ENCODE measurements at places on chromosomes 16 and 17.

DNA sequence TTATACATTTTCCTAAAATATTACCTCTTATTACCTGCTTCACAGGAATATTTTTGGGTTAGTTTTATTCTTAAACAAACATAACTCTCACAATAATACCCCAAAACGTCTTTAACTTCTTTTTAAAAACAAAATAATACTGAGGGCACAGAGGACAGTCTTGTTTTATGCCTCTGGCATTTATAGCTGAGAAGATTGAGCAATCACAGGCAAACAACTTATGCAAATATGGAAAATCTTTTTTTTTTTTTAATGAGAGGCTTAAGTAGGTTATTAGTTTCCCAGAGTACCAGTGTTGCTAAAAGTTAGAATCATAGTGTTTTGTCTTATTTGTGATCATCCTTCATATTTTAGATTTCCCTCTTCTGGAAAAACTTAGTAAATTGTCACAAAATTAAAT lies 195.0 kb downstream of the FTO start:
- no peak for DNase-seq

GRCh38 chr17:3892095-3892998 lies 506 bp downstream of the CAMKK1 start:
- peak; percentile 74 for DNase-seq

DNA sequence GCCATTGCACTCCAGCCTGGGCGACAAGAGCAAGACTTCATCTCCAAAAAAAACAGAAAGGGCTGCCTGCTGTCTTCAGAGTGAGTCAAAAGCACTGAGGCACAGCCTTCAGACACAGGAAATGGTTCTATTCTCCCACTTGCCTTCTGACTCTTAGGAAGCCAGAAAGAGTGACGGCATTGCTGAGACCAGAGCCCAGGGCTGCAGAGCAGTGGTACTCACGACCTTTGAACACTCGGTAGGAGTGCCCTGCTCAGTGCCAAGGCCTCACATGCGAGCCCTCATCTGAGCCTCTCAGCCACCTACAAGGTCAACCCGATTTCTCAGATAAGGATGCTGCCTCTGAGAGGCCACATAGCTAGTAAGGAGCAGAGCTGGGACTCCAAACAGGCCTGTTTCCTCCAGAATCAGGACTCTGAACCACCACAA lies 3.5 kb upstream of the ITGAE start:
- no peak for DNase-seq

GRCh38 chr16:72969146-72969545 lies 78.8 kb downstream of the ZFHX3 start:
- no peak for DNase-seq

DNA sequence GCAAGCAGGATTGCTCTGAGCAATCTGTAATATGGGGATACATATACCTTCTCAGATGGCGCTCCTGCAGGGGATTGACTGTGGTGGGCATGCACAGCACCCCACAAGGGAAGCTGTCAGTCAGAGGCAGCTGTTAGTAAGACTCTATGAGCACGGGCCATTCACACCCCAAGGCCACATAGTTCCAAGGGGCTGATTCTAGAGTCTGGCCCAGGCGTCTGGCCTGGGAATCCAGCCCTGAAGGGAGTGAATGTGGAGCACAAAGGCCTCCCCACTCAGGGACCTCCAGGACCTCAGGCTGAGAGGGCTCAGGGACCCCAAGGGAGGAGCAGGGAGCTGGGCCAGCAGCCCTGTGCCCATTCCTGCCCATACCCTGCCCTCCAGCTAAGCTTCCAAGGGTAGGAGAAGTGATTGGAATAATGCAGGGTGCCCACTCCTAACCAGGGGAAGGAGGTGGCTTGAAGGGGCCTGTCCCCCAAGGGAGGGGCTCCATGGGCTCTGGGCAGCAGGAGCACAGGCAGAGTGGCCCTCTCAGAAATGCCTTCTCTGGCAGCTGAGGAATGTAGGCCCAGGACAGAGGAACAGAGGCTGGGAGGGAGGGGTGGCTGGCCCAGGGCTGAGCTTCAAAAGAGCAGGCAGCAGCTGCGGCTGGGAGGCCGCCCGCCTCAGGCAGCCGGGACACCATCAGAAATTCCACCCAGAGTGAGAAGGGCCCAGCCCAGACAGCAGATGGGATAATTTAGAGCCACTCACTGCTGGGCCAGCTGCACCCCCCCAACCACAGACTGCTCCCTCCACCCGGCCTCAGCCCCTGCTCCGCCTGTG lies 48.9 kb upstream of the MRPS23 start:
- DNase-seq, result peak; percentile 94

All from RPMI7951 (cell line).